Lung microvascular endothelial cell (primary cell): ENCODE measurements at places on chromosomes 3 and 15. TPM values are rescaled to one million over a fixed set of nuclear protein-coding genes. Genes with fewer than 3 reads are reported as not detected.

RARRES1 gene
- total RNA-seq, result 1.8 and 2.4 TPM in 2 replicates

GPR149 gene
- not detected in 2 replicates for total RNA-seq

TMEM158 gene
- 0.87 and 2.8 TPM in 2 replicates for total RNA-seq

ALDH1A3 gene
- 16.1 and 22.2 TPM in 2 replicates for total RNA-seq

CSPG5 gene
- total RNA-seq, result under 0.01 and 0.40 TPM in 2 replicates

ATP1B3 gene
- total RNA-seq, result 74.8 and 75.2 TPM in 2 replicates

RPS17 gene
- 2,061 and 2,587 TPM in 2 replicates for total RNA-seq

TGM4 gene
- under 0.01 TPM in 1 of 2 replicates, not detected in the other for total RNA-seq

SLC28A2 gene
- total RNA-seq, result not detected in 2 replicates

GCSAM gene
- not detected in 2 replicates for total RNA-seq

SMCO1 gene
- total RNA-seq, result not detected in 2 replicates

RASGRP1 gene
- under 0.01 TPM in 2 replicates for total RNA-seq

SH2D7 gene
- not detected in 2 replicates for total RNA-seq

HYAL1 gene
- 3.1 and 5.8 TPM in 2 replicates for total RNA-seq

DMXL2 gene
- total RNA-seq, result 4.6 and 6.5 TPM in 2 replicates

ACSBG1 gene
- total RNA-seq, result not detected in 2 replicates

EPHA6 gene
- under 0.01 TPM in 1 of 2 replicates, not detected in the other for total RNA-seq

NPAP1 gene
- not detected in 2 replicates for total RNA-seq

KCNAB1 gene
- 0.65 and 2.0 TPM in 2 replicates for total RNA-seq

MYO1E gene
- total RNA-seq, result 12.1 and 19.2 TPM in 2 replicates

TMEM62 gene
- total RNA-seq, result 10.0 and 12.3 TPM in 2 replicates

GRM2 gene
- total RNA-seq, result under 0.01 TPM in 2 replicates

CCNB2 gene
- 5.0 and 20.0 TPM in 2 replicates for total RNA-seq

MYZAP gene
- total RNA-seq, result 49.7 and 86.3 TPM in 2 replicates

EPHB1 gene
- total RNA-seq, result 1.7 and 4.2 TPM in 2 replicates

RNF168 gene
- 14.8 and 18.5 TPM in 2 replicates for total RNA-seq

TRA2B gene
- 121 and 137 TPM in 2 replicates for total RNA-seq

BFSP2 gene
- total RNA-seq, result not detected in 2 replicates

TJP1 gene
- 68.1 and 69.7 TPM in 2 replicates for total RNA-seq

TRPC1 gene
- total RNA-seq, result 3.8 and 4.8 TPM in 2 replicates

LRTM1 gene
- total RNA-seq, result not detected in 2 replicates

ZNF774 gene
- 0.65 and 0.79 TPM in 2 replicates for total RNA-seq

CHDH gene
- total RNA-seq, result under 0.01 TPM in 2 replicates

TRPM1 gene
- total RNA-seq, result 0.20 TPM in 1 of 2 replicates, not detected in the other

XIRP1 gene
- not detected in 2 replicates for total RNA-seq

ERICH6 gene
- not detected in 2 replicates for total RNA-seq

XYLB gene
- 1.3 and 1.8 TPM in 2 replicates for total RNA-seq

CD86 gene
- total RNA-seq, result not detected in 2 replicates

GJD2 gene
- total RNA-seq, result not detected in 2 replicates

LCTL gene
- under 0.01 TPM in 1 of 2 replicates, not detected in the other for total RNA-seq

ACP3 gene
- not detected in 2 replicates for total RNA-seq

VGLL3 gene
- total RNA-seq, result 0.20 and 0.22 TPM in 2 replicates

SLC51A gene
- total RNA-seq, result not detected in 2 replicates

CASR gene
- total RNA-seq, result not detected in 2 replicates

PRSS50 gene
- total RNA-seq, result not detected in 2 replicates

SNX33 gene
- 7.6 and 13.3 TPM in 2 replicates for total RNA-seq
